SHP77 treated with DMSO at 0.1 percent for 48 hours (cell line): ENCODE measurements at places on chromosomes 3 and 15.

- DNase-seq = no peak
Observed at GRCh38 chr15:73716417-73716816, 32.2 kb downstream of the CD276 start.

DNA sequence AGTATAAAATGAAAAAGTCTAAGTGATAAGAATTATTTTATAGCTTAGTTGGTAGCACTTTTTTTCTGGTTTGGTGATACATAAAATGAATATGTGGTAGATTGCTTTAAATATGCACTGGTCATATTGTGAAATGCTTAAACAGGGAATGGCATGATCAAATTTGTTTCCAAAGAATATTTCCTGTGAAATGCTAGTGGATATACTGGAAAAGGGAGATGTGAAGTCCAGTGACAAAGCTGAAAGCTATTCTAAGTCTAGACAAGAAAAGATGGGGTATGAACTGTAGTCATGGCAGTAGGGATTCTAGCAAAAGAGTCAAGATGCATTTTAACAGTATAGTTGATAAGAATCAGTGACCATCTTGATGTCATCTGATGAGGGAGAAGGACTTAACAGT lies 98.9 kb upstream of the MME start:
- no peak for DNase-seq

- no peak for DNase-seq
Observed at GRCh38 chr3:66910266-66911055, 87.6 kb upstream of the KBTBD8 start.

DNA sequence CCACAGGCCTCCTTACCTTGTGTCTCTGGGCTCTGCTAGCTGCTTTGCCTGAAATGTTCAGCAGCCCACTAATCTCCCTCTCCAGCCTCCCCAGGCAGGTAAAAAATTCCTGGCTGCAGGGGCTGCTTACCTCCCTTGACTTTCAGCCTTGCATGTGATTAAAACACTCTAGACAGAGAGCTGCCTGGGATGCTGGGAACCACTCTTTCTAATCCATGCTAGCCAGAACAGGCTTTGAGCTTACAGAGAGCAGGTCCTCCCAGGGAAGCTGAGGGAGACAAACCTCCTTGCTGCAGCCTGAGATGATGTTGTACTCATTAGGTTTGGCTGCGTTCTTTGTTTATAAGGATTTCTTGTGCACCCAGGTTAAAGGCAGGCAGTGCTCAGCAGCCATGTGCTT lies 33.7 kb upstream of the LIPC start:
- no peak for DNase-seq

- DNase-seq = no peak
Observed at GRCh38 chr3:119630880-119631329, 29.5 kb downstream of the POPDC2 start.

GRCh38 chr3:184334470-184335158 lies 2.8 kb upstream of the FAM131A start:
- no peak for DNase-seq

GRCh38 chr15:43948691-43949325 lies 122.0 kb downstream of the WDR76 start:
- DNase-seq = no peak

- DNase-seq = no peak
Observed at GRCh38 chr15:27530994-27531393, 560.0 kb downstream of the GABRG3 start.

DNA sequence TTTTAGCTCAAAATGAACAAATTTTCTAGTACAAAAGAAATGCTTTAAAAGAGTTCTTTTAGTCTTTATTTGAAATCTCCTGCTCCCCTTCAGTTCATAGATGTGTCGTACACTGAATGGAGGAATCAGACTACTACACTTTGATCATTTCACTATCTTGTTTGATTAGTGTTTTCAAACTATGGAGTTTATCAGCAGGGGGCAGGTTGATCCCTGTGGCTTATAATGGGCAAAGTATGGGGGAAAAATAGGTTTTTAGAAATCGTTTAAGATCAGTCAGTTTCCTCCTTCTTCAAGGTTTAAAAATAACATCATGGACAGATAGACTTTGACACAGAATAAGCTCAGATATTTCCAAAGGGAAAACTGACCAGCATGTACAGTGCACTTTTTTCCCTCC lies 701.7 kb downstream of the CADM2 start:
- no peak for DNase-seq

DNA sequence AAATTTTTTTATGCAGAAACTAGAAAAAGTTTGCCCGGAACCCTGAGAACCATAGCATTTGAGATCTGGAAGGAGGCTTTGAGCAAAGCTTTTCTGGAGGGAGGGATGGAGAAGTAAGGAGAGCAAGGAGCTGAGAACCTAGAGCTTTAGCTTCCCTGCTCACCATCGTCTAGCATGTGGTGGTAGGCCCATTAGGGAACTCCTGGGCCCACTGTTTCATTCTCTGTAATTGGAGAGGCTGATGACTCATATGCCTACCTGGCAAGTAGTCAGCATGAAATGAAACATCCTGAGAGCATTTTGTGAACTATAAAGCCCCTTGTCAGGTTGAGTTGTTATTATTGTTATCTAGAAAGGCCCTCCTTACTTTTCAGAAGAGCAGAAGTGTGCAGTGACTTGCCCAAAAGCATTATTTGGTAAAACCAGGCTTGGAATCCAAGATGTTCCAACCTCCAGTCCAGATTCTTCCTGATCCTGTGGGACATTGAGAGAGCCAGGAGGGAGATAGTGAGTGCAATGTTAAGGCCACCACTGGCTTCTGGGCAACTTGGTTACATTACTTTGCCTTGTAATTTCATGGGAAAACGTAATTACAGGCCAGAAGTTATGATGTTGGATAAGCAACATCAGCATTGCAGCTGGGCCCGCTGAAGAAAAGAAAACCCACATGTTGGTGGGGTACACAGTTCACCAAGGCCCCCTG lies 104.5 kb upstream of the BFSP2 start:
- no peak for DNase-seq

DNA sequence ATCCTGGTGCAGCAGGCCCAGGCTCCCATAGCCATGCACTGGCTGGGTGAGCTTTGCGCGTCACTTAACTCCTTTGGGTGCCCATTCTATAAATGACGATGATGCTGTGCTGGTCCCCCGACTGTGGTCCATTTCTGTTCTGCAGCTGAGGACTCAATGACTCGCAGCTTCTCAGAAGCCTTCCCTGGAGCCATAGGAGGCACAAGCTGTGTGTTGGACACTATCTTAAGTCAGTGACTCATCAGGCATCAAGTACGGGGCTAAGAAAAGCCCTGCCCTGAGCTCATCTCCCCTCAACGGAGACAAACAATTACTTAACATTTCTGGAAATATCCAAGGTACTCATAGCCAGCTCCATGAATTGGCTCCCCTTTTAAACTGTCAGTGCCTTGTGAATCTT lies 13.8 kb upstream of the MUSTN1 start:
- DNase-seq = no peak

DNA sequence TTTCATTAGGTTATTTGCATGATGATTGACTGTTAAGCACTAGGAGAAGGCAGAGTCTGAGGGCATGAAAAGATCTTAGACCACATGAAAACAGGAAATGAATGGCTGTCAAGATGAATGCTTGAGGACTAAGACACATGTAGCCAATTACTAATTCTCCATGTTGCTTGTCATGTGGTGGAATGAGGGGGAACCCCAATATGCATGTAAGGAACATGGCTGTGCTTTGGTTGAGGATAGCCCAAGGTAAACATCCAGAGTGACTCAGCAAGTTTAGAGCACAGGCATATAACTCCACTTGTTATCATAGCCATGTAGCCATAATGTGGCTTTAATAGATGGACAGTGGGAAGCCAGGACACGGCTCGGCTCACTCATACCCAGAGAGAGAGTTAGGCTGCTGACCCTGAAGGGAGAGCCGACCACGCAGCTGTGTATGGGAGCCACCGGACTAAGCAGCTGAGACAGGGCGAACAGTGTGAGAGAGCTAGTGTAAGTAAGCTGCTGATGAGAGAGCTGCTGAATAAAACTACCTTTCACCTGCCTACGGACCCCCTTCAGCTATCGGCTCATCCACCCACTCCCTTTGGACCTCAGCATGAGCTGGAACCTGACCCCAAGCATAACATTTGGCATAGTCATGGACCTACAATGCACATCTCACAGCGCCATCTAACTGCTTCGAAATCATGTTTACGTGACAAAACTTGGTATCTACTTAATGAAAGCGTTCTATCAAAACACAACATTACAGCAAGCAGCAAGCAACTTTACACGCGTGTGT lies 37.6 kb downstream of the ANO10 start:
- no peak for DNase-seq

- no peak for DNase-seq
Observed at GRCh38 chr15:62932436-62932835, 110.1 kb upstream of the TPM1 start.

DNA sequence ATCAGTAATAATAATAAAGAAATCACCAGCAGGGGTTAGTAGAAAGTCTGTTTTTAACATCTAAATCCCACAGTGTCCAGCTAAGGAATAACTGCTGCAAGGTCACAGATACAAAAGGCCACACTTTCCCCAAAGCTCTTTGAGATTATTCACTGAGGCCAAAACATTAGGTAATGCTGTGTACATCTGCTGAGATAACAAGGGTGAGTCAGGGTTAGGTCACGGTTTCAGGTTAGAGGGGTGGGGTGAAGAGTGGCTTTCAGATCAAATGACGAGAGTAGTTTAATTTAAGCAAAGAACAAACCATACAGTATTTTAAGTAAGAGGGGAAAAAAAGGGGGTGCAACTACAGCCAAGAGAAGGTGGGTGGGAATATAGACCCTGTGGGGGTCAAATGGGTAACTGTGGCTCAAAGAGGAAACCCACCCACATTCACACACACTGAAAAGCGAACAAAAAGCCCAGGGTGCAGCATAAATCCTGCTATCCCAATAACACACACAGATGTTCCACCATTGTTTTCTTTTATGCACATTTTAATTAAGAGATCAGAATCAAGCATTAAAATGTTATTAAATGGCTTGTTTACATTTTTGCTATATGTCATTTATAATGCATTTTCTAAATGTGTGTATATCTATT lies 412.9 kb downstream of the TIGIT start:
- no peak for DNase-seq

- DNase-seq = no peak
Observed at GRCh38 chr3:59542276-59542675, 492.5 kb upstream of the CFAP20DC start.

- DNase-seq = no peak
Observed at GRCh38 chr3:64809086-64809485, 121.3 kb upstream of the ADAMTS9 start.

GRCh38 chr15:61712129-61712759 lies 348.0 kb downstream of the VPS13C start:
- no peak for DNase-seq

DNA sequence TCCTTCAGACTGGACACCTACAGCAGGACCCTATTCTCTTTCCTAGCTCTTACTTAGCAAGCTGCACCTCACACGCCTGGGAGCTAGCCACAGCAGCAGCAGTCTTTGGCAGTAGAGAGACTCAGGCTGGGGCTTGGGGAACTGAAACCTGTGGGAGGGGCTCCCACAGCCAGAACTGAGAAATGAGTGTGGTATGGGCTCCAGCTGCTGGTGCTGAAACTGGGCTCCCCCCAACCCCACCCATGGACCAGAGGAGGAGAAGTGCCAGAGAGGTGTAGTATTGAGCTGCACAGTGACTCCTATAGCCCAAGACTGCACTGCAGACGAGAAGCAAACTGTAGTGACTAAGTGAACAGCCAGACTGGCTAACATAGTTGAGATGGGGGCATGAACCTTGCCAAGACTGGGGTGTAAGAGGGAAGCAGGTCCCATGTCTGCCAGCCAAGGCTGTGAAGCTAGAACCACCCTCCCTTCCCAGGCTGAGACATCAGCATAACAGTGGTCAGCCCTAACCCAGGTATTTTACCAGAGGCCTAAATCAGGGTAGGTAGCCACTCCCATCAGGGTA lies 62.5 kb downstream of the MYO5A start:
- DNase-seq = no peak

DNA sequence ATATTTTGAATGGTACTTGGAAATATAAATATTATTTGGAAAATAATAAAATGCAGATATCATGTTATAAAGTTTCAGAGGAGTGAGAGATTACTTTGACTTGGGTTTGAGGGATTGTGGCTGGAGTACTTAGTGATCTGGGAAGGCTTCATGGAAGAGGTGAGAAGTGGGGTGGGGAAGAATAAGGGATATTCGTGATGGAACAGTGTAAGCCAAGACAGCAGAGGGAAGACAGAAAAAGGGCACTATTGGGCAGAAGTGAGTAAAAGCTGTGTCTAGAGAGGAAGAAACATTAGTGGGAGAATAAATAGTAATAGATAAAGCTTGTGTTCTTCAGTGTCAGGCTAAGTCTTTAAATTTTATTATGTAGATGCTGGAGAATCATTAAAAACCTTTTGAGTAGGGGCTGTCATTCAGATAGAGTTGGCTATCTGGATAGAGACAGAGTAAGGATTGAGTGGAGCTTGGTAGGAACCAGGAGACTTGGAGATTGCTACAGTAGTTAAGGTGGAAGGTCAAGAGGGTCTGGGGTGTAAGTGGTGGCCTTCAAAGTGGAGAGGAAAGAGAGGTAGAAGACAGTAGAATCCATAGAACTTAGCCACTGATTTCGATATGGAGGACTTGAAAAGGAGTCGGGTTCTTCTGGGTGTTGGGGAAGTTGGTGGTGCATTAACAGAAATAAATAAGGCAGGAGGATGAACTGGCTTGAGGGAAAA lies 11.9 kb downstream of the UBE2E1 start:
- no peak for DNase-seq

DNA sequence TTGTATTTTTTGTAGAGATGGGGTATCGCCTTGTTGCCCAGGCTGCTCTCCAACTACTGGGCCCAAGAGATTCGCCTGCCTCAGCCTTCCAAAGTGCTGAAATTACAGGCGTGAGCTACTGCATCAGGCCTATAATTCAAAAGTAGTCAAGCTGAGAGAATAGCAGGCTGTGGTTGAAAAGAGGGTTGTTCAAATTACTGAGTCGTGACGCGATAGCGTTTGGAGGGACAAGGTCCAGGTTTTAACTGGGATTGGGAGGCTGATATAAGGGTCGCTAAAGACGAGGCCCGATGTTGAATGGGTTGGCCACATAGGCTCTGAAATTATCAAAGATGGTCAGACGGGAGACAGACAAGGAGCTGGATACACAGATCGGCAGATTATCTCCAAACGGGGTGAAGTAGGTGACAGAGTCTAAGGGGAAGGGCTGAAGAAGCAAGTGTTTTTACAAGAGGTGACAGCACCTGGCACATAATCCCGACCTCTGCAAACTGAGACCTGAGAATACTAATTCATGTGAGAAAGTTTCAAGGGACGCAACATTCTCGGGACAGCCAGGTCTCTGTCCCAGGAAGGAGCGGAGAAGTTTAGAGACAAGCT lies 759 bp upstream of the ARID3B start:
- DNase-seq = no peak

DNA sequence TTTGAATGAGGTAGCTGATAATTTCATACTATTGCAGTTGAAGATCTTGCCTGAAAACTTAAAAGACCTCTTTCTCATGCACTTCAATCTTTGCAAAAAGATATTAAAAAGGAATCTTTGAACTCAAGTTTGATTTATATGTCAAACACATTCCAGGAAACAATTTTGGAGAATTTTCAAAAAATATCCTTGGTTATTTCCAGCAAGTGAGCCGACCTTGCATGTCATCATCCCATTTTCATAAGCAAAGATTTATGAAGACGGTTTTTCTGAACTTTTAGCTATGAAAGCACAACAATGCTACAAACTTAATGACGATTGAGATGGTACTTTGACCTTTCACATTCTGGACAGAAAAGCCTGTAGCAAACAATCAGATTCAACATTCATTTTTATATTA lies 95.6 kb downstream of the RFX7 start:
- no peak for DNase-seq
